ENCODE measurements at places on chromosomes 3 and 15.

- no peak for DNase-seq
These were observed 13.2 kb upstream of the ANPEP start for GRCh38 chr15:89827829-89828228.

GRCh38 chr3:70989174-70989573 is 594.4 kb downstream of the FOXP1 start:
- no peak for DNase-seq

GRCh38 chr3:48546203-48546829 is 10.3 kb downstream of the PFKFB4 start:
- no peak for DNase-seq

- DNase-seq = no peak
These were observed 73.0 kb downstream of the KLF13 start for GRCh38 chr15:31399544-31400171.

DNA sequence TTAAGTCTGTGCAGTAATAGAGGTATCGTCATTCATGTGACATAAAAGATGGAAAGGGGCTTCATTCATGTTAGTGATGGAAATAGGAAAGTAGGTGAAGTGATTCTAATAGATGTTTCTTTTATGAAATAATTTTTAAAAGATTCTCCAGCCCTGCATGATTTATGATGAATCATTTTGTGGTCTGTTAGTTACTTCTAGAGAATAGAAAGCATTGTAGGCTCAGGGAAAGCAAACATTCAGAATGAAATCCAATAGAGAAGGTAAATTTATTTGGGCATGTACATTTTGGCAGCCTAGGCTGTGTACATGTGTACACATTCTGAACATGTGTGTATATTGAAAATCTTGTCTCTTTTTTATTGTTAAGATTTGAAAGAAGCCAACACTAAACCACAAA is 23.1 kb downstream of the PPARG start:
- no peak for DNase-seq

GRCh38 chr3:72961752-72962151 is 34.9 kb upstream of the PPP4R2 start:
- no peak for DNase-seq

DNA sequence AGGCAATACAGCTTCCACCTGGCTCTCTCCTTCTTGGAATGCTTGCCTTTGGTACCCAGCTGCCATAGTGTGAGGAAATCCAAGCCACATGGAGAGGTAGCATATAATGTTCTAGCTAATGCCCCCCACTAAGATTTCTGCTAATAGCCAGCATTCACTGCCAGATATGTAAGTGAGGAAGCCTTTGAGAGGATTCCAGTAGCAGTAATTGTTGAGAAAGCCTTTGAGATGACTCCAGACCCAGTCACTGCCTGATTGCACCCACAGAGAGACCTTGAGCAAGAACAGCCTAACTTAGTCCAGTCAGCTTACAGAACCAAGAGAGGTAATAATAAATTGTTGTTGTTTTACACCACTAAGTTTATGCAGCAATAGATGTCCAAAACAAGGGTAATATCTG is 63.1 kb downstream of the STRIT1 start:
- DNase-seq = no peak

GRCh38 chr3:130389743-130390478 is 44.4 kb downstream of the COL6A5 start:
- DNase-seq = no peak

- DNase-seq = no peak
These were observed 5.8 kb downstream of the WDR5B start for GRCh38 chr3:122410111-122410510.

- DNase-seq = no peak
These were observed 26.4 kb downstream of the RBM6 start for GRCh38 chr3:49966233-49966942.

- DNase-seq = no peak
These were observed 7.9 kb downstream of the RAP2B start for GRCh38 chr3:153169793-153170383.

- no peak for DNase-seq
These were observed 27.8 kb downstream of the ADGRG7 start for GRCh38 chr3:100637197-100637631.

DNA sequence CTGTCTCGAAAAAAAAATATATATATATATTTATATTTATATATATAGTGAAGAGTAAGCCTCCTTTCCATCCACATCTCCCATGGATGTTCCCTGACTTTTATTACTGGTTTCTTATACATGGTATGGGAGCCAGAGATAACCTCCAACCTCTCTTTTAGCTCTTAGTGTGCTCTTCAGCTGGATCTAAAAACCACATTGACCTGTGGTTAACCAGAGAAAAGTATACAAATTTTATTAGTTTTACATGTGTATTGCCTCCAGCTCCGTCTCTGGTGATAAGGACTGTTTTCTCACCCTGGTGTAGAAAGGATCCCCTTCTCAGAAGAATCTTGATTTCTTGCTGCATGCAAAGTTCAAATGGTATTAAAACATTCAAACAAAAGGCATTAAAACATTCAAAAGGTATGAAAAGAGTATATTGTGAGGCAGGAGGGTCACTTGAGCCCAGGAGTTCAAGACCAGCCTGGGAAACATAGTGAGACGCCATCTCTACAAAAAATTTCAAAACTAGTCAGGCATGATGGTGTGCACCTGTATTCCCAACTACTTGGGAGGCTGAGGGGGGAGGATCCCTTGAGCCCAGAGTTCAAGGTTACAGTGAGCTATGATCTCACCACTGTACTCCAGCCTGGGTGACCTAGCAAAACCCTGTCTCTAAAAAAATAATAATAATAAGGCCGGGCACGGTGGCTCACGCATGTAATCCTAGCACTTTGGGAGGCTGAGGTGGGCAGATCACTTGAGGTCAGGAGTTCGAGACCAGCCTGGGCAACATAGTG is 13.5 kb upstream of the TTBK2 start:
- no peak for DNase-seq

DNA sequence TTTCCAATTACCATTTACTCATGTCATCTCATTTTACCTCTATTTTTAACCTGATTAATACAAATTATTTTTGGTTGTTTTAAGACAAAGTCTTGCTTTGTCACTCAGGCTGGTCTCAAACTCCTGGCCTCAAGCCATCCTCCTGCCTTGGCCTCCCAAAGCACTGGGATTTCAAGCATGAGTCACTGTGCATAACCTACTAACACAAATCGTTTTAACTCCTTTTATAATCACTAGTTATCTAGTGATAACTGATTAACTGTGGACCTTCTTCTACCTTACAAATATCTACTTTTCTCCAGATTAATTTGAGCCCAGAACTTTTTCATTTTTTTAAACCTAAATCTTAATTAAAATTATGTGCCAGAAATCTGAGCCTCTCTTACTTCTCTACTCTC is 4.6 kb downstream of the ATP13A3 start:
- no peak for DNase-seq

DNA sequence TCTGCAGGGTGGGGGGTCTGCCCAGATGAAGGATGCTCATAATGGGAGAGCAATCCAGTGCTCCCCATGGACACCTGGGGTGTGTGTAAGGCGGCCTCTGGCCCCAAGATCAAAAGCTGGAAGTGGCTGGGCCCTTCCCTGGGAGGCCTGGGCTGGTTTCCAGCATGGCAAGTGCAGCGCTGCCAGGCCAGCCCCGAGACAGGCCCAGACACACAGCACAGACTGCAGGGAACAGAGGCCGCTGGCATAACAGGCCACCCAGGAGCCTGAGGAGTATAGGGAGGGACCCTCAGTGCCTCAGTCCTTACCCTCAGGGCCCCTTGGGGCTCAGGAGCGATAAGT is 10.0 kb downstream of the ITPKA start:
- no peak for DNase-seq

GRCh38 chr3:139797724-139798343 is 120.1 kb upstream of the NMNAT3 start:
- peak; percentile 11 for DNase-seq

DNA sequence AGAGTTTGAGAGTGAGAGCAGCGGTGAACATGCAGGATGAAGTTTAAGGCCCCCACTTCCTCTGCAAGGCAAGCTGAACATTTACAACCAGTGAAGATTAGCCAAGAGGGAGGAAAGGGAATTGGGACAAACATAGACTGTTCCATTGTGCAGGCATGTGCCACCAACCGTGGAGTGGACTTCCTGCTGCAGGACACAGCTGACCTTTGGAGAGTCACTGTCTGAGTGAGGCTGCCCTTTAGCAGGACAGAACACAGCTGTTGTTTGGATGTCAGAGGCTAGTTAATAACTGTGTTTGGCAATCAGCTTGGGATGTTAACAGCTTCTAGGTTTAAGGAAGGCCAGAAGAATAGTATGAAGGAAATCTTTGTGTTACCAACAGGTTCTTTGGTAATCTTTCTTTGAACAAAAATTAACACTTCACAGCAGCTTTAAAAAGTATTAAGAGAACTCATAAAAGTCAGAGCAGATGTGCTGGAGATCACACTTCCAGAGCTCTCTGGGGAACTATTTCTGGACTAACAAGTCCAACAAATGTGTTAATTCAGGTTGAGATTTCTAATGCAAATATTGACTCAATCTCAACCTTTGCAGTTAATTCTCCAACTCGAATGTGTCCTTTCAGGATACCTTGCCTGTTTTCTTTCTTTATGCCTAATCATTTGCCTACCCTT is 31.4 kb downstream of the CTDSPL start:
- peak; percentile 48 for DNase-seq

GRCh38 chr15:52008698-52009434 is 10.2 kb upstream of the MAPK6 start:
- DNase-seq = no peak

GRCh38 chr3:188071636-188072035 is 82.3 kb upstream of the LPP start:
- DNase-seq = no peak

DNA sequence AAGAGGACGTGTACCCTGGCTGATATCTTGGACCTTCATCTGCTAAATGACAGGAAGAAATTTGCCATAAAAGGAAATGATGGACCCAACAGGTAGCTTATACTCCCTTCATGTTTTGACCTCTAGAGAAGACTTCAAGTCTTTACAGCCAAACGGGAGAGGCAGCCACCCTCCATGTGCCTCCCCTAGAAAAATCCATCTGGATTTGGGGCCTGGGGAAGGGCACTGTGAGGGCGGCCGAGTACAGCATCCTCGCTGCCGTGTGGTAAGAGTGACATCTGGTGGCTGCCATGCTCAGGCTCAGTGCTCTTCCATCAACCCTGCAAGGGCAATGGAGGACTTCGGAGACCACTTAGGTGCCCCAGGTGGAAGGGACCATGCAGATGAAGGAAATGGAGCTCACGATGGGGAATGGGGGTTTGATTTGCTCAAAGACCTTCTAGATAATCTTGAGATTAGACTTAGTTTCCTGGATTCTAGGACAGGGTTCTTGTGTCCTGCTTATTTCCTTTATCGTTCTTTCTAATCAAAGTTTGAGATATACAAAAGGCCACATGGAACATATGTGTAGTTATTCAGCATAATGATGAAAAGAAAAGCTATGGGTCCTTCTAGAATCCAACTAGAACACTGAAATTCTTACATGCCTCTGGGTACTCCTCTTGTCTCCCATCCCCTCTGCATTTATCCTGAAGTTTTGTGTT is 44.4 kb downstream of the AQP9 start:
- DNase-seq = peak; percentile 47

- no peak for DNase-seq
These were observed 2.9 kb upstream of the ZNF710 start for GRCh38 chr15:89998141-89998661.

GRCh38 chr15:61511756-61512155 is 282.7 kb upstream of the RORA start:
- DNase-seq = no peak

GRCh38 chr3:176896640-176897039 is 300.6 kb downstream of the TBL1XR1 start:
- DNase-seq = no peak

- no peak for DNase-seq
These were observed 93.8 kb downstream of the CMSS1 start for GRCh38 chr3:99911433-99911832.

DNA sequence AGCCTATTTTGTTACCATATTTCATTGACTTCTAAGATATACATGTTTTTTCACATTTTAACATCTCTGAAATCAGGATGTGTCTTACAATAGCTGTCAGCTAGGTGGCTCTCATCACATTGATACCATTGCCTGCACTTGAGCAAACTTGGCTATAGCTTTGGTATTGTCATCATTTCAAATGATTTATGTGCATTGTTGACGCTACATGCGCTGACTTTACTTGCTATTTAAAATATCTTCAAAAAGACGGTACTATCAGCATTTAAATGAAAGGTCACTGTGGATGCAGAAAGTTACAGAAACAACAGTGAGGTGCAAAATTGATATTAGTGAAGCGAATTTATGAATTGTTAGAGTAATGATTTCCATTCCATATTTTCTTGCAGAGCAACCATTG is 54.0 kb upstream of the ABHD2 start:
- DNase-seq = no peak

- no peak for DNase-seq
These were observed 51.2 kb downstream of the WNT7A start for GRCh38 chr3:13828501-13829265.

DNA sequence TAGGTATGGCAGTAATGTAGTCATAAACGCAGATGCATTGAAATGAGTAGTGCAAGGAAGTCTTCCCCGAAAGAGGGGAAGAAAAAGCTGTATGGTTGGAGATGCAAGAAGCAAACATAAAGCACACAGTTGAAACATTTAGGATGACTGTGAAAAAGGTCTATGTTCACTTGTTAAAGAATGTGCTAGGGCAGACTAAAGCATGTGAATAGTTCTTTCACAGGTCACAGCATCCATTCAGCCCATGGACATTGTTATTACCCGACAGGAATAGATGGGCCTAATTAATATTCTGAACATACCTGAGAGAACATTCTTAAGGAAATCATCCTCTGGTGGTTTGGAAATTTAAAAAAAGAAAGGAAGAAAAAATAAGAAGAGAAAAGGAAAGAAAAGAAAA is 595.2 kb downstream of the ZIC1 start:
- DNase-seq = no peak

- no peak for DNase-seq
These were observed 67.4 kb upstream of the MEX3B start for GRCh38 chr15:82113106-82113715.

DNA sequence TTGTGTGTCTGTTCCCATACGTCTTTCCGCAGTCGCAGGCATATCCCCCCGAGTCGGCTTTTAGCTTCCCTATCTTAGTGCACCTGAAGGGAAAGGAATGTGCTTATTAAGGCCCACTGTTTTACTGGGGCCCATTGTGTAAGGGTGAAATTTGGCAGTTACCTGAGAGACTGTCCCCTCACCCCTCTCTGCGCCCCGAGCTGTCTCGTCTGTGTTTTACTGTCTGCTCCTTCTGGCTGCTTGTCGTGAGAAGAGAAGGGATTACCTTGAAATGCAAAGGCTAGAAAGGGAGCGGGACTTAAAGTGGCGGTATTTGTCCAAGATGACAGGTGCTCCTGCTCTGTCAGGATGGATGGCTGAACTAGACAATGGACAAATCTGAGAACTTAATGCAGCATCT is 233.0 kb upstream of the POU1F1 start:
- DNase-seq = no peak

- DNase-seq = no peak
These were observed 21.9 kb upstream of the CP start for GRCh38 chr3:149243540-149243939.

DNA sequence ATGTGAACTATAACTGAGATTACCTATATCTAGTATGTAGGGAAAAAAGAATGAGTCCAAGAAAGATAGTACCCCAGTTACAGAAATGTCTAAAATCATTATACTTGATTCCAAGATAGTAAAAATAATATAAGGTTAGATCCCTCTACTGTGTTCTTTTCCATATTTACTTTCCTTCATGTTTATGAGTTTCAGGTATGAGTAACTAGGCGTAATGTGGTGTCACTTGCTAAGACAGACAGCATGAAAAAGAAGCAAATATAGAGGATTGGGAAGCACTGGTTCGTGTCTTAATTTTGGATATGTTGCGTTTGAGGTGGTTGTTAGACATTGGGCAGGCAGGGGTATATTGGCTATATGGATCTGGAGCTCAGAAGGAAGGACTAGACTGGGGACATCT is 168.1 kb upstream of the PFN2 start:
- DNase-seq = no peak
